ENCODE measurements at places on chromosomes 11 and 22.

DNA sequence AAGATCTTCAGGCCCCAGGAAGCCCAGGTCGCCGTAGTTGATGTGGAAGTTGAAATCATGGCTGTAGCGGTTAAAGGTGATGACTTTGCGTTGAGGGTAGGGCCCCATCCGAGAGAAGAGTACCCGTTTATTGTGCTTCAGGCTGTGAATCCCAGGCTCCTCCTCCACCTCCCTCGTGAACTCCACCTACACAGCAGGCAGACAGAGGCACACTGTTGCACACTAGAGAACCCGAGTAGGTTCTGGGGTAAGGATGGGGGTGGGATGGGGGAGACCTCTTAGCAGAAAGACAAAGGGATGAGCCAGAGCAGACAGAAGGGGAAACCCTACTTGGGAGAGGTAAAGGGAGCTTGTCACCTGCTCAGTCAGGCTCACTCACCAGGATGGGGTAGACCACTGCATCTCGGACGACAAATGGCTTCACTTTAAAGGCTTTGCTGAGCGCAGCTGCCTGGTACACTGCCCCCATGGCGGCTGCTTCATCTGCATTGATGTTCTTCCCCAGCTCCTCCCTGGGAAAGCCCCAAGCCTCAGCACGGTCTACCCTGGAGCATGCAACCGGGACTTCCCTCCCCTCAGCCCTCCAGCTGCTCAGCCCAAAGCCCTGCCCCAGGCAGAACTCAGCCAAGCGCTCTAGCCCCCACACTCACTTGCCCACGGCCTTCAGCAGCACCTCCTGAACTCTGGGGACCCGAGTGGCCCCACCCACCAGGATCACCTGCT, 5.4 kb downstream of the HYOU1 start:
- no peak for DNase-seq

DNA sequence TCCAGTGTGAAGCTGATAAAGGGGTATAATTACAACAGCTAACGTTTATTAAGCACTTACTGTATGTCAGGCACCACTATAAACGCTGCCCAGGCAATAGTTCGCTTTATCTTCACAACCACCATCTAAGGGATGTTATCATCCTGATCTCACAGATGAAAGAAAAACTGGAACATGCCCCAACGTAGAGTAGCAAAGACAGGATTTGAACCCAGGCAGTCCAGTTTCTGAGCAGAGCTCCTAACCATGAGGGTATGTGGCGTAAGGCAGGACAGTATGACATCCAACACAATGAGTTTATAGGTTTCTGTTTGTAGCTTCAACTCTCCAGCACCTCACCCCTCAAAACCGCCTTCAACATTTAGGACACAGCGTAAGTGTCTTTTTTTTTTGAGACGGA, 59.5 kb downstream of the AHNAK start:
- no peak for DNase-seq

DNA sequence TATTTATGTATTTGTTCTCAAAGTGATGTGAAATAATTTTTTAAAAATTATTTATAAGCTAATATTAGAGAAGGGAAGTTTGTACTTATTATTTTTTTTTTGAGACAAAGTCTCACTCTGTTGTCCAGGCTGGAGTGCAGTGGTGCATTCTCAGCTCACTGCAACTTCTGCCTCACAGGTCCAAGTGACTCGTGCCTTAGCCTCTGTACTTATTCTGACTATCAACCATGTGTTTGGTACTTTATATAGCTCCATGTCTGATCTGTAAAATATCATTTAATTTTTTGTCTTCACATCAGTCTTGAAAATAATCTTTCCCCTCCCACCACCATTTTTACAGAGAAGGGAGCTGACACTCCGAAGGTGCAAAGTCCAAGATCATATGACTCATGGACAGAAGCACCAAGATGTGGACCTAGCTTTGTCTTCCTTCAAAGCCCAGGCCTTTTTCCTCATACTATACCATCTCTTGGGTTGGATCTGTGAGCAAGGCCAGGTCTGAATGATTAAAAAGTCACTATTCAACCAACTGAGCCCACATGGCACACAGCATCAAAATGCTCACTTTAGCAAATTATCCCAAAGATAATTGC, 32.4 kb upstream of the EED start:
- DNase-seq = no peak

- DNase-seq = no peak
Measured at GRCh38 chr11:87971354-87971753, 203.9 kb downstream of the RAB38 start.

DNA sequence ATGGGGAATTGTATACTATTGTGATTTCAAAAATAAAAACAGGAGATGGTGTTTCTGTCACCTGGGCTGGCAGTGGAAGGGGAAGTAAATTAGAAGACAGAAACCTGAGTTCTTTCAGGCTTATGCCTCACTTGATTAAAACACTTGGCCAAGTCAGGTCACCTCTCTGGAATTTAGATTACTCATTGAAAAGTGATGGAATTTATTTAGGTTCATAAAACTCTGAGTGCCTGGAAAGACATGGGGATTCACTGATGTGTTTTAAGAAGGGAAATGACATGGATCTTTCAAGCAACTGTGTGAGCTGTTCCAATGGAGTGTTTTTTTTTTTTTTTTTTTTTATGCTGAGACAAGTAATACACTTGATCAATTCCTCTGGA, 400.1 kb downstream of the TMEM135 start:
- no peak for DNase-seq

GRCh38 chr11:114059984-114060391, 477 bp downstream of the ZBTB16 start:
- DNase-seq = no peak

DNA sequence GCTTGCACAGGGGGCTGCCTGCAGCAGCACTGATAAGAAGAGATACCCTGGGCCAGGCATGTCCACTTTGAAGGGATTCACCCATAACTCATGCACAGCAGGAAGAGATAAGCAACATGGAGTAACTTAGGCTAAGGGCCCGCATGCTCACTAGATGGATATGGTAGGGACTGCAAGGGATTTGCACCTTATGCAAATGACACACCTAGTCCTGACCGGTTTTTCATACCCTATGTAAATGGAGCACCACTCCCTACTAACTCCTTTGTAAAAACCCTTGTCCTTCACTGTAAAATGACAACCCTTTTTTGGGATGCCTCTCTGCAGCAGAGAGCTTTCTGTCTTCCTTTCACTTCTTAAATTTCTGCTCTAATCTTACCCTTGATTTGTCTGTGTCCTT, 658.9 kb upstream of the CCDC179 start:
- DNase-seq = no peak

- no peak for DNase-seq
Measured at GRCh38 chr11:719214-720016, 13.4 kb downstream of the EPS8L2 start.

GRCh38 chr11:12725055-12725862, 51.0 kb downstream of the TEAD1 start:
- DNase-seq = no peak

DNA sequence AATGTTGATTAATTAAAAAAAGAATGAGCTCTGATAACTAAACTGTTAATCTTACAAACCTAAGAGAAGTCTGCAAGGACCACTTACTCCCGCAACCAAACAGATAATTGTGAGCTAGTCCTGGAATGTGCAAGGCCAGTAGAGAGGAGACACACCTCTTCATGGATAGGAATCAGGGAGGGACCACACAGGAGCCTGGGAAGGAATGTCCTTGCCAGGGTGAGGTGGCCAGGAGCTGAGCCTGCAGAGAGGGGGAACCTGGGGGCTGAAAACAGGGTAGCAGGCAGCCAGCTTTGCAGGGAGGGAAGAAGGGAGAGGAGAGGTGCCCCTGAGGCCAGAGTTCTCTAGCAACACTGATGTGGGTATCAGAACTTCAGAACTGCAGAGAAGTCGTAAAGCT, 9.4 kb upstream of the NLRP10 start:
- DNase-seq = no peak
